Cerebellar cortex (tissue), 1 donor: ENCODE measurements at places on chromosomes 16 and 17.

DNA sequence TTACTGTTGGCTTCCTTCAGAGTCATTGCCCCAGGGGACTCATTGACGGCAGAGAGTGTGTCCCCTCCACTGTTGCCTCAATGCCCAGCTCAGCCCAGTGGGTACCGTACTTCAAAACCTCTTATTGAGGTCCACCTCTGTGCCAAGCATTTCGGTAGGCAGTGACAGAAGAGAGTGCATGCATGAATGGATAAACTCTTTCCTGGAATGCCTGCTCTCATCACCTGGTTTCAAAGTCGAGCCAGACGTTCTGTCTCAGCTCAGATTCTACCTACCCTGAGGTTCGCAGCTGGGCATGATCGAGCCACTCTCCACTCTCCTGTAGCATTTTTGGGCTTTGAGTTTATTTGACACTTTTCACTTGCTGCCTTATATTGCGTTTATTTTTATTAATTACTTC lies 647.0 kb downstream of the MAF start:
- DNase-seq: no peak

- DNase-seq: no peak
Observed at GRCh38 chr17:3049705-3050295, 13.6 kb downstream of the OR1D5 start.

GRCh38 chr17:35214192-35214591 lies 20.0 kb upstream of the SLC35G3 start:
- DNase-seq: no peak

- DNase-seq: no peak
Observed at GRCh38 chr17:55546991-55547664, 35.9 kb upstream of the SMIM36 start.

GRCh38 chr16:54946909-54947308 lies 16.2 kb downstream of the IRX5 start:
- DNase-seq: no peak

DNA sequence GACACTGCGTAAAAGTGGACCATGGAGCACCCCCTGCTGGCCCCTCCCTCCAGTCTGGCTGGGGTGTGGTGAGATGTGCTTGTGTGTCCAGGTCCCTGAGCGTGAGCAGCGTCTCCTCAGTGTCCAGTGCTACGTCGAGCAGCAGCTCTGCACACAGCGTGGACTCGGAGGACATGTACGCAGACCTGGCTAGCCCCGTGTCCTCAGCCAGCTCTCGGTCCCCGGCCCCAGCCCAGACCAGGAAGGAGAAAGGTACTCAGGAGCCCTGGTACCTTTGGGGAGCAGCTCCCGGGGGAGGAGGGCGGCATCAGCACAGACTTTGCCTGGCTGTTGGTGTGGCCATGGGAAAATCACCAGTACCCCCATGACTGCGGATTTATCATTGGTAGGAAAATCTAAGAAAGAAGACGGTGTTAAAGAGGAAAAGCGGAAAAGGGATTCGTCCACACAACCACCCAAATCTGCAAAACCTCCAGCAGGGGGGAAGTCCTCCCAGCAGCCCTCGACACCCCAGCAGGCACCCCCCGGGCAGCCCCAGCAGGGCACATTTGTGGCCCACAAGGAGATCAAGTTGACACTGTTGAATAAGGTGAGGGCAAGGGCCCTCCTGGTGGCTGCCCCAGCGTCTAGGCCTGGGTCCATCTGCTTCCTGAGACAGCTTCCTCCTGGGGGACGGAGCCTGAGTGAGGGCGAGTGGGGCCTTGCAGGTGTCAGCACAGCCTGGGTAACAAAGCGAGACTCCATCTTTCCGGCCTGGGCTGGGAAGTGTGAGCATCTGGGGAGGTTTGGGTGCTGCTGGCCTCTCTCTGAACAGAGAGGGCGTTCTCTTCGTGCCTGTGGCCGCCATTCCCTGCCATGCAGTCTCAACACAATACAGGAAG lies 10.6 kb upstream of the IL17C start:
- no peak for DNase-seq

- DNase-seq: no peak
Observed at GRCh38 chr16:84862804-84863480, 43.2 kb downstream of the CRISPLD2 start.

DNA sequence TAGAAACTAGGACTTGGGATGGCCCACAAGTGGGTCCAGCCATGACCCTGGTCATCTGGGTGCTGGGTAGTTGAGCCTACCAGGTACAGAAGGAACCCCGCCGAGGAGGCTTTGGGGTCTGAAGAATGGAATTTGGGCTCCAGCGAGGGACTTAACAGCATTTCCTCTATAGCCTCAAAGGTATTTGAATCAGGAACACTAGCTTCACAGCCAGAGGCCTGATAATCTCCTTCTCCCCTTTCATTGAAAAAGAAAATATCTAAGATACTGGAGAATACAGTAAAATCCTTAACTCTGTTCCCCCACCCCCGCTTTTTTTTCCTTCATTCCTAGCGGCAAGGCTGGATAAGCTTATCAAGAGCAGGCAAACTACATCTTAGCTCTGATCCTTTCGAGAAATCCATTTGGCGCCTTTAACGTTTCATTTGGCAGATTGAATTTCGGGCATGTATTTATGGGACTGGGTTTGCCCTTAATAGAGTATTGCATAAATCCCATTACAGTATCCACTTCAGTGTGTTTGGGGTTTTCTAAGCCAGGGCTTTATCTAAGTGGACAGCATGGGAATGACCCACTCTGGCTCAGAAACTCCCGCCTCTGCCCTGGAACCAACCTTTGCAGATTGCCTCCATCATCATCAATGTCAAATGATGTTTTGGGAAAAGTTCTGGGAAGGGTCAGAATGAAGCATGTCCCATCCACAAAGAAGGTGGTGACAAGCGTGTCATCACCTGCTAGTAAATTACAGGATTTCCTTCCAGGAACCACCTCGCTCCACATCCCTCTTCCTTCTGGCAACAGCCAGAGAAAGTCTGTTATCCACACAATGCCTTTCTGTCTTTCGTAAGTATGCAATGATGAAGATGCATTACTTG lies 36.9 kb downstream of the XYLT1 start:
- DNase-seq: no peak

DNA sequence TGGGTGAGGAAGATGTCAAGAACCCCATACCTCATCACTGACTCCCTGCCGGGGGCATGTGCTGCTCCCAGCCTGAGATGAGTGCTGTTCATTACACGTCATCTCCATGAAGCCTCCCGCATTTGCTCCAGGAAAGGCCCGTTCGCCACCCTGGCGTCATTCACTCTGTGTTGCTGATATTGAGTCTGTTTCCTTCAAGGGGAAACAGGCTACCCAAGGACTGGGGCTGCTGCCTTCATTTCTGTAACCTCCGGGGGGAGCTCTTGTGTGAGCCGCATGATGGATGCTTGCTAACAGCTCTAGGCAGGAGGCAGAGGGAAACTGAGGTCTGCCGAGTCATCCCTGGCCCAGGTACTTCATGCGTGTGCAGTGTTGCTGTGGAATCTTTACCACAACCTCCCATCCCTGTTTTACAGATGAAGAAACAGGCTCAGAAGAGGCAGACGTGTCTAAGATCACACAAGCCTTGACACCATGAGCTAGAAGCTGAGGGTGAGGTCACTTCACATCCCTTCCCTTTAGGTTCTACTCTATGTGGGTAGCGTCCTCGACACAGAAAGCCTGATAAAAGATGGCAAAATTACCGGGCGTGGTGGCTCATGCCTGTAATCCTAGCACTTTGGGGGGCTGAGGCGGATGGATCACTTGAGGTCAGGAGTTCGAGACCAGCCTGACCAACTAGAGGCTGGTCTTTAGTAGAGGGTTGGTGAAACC lies 3.5 kb upstream of the ARMC5 start:
- peak; percentile 42 for DNase-seq

GRCh38 chr17:78313735-78314648 lies 45.9 kb downstream of the SOCS3 start:
- DNase-seq: peak; percentile 61

GRCh38 chr17:35909408-35909807 lies 21.2 kb downstream of the RDM1 start:
- no peak for DNase-seq
